PC-3 (cell line): ENCODE measurements at places on chromosomes 11 and 22. TPM values are rescaled to one million over a fixed set of nuclear protein-coding genes. Genes with fewer than 3 reads are reported as not detected.

The FAM181B gene
- 0.23 TPM in 1 of 2 replicates, not detected in the other for total RNA-seq

The EPS8L2 gene
- 127 and 200 TPM in 2 replicates for total RNA-seq

The MMP13 gene
- 2.4 and 2.6 TPM in 2 replicates for total RNA-seq

The KCNJ4 gene
- not detected in 2 replicates for total RNA-seq

The SLC22A6 gene
- not detected in 2 replicates for total RNA-seq

The GLYAT gene
- not detected in 2 replicates for total RNA-seq

The POU2AF3 gene
- total RNA-seq: 0.63 TPM in 1 of 2 replicates, not detected in the other

The RIMBP3C gene
- 0.29 TPM in 1 of 2 replicates, not detected in the other for total RNA-seq

The OR10D3 gene
- total RNA-seq: 0.15 and 0.29 TPM in 2 replicates

The OR4C12 gene
- not detected in 2 replicates for total RNA-seq

The OR51T1 gene
- not detected in 2 replicates for total RNA-seq

The GGT1 gene
- 2.2 and 3.7 TPM in 2 replicates for total RNA-seq

The OR5AS1 gene
- total RNA-seq: not detected in 2 replicates

The TRIM66 gene
- total RNA-seq: 5.5 and 6.6 TPM in 2 replicates

The OR52N4 gene
- total RNA-seq: not detected in 2 replicates

The BANF1 gene
- 124 and 131 TPM in 2 replicates for total RNA-seq

The KCNK7 gene
- total RNA-seq: 0.58 and 0.69 TPM in 2 replicates

The DDI1 gene
- not detected in 2 replicates for total RNA-seq

The YAP1 gene
- total RNA-seq: 104 and 118 TPM in 2 replicates

The JAML gene
- total RNA-seq: not detected in 2 replicates

The SEPTIN5 gene
- total RNA-seq: 26.3 and 27.5 TPM in 2 replicates

The TEAD1 gene
- total RNA-seq: 70.2 and 148 TPM in 2 replicates

The GPR83 gene
- not detected in 2 replicates for total RNA-seq

The MFRP gene
- not detected in 2 replicates for total RNA-seq

The CCDC116 gene
- total RNA-seq: not detected in 2 replicates

The USP2 gene
- 0.92 and 1.8 TPM in 2 replicates for total RNA-seq

The SOX10 gene
- 1.1 TPM in 1 of 2 replicates, not detected in the other for total RNA-seq

The KDM4D gene
- total RNA-seq: 2.7 and 4.1 TPM in 2 replicates

The ZFTA gene
- total RNA-seq: 15.1 and 29.5 TPM in 2 replicates

The OOSP2 gene
- total RNA-seq: not detected in 2 replicates

The C11orf65 gene
- 0.62 and 2.7 TPM in 2 replicates for total RNA-seq

The TBX1 gene
- 15.9 and 18.6 TPM in 2 replicates for total RNA-seq

The RFPL1 gene
- total RNA-seq: not detected in 2 replicates

The VPREB3 gene
- total RNA-seq: 0.77 TPM in 1 of 2 replicates, not detected in the other

The APOA4 gene
- total RNA-seq: not detected in 2 replicates

The RASL10A gene
- 1.4 TPM in 1 of 2 replicates, not detected in the other for total RNA-seq

The KRTAP5-11 gene
- total RNA-seq: not detected in 2 replicates

The XKR3 gene
- not detected in 2 replicates for total RNA-seq

The APOA1 gene
- total RNA-seq: 0.33 TPM in 1 of 2 replicates, not detected in the other

The CYP2R1 gene
- 7.5 and 17.3 TPM in 2 replicates for total RNA-seq

The PPP2R5B gene
- 24.9 and 31.3 TPM in 2 replicates for total RNA-seq

The OR51G2 gene
- total RNA-seq: not detected in 2 replicates

The TMEM191B gene
- 3.2 and 14.8 TPM in 2 replicates for total RNA-seq

The LGALS1 gene
- total RNA-seq: 1,612 and 2,325 TPM in 2 replicates

The CEP126 gene
- total RNA-seq: 1.0 and 2.5 TPM in 2 replicates
